ENCODE measurements at places on chromosomes 6 and 20.

GRCh38 chr20:18916886-18917750 lies 103.5 kb downstream of the SCP2D1 start:
- no peak for DNase-seq

DNA sequence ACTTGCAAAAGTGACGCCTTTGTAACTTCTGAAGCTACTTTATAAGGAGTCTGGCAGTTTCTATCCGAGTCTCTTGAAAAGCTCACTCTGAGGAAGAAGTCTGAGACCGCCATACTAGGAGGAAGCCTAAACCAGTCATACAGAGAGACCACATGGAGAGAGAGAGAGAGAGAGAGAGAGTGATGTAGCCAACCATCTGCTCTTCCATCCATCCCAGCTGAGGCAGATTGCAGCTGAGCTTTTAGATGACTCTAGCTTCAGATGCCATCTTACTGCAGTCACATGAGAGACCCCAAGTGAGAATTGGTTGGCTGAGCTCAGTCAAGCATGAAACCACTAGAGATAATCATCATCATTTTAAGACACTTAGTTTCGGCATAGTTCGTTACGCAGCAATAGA lies 15.0 kb upstream of the DTNBP1 start:
- no peak for DNase-seq

GRCh38 chr6:91626911-91627310 lies 1040.0 kb upstream of the MAP3K7 start:
- DNase-seq, result no peak

- no peak for DNase-seq
Measured at GRCh38 chr6:11718031-11718430, 60.6 kb downstream of the ADTRP start.

GRCh38 chr6:137820952-137821351 lies 46.1 kb upstream of the TNFAIP3 start:
- DNase-seq, result no peak

DNA sequence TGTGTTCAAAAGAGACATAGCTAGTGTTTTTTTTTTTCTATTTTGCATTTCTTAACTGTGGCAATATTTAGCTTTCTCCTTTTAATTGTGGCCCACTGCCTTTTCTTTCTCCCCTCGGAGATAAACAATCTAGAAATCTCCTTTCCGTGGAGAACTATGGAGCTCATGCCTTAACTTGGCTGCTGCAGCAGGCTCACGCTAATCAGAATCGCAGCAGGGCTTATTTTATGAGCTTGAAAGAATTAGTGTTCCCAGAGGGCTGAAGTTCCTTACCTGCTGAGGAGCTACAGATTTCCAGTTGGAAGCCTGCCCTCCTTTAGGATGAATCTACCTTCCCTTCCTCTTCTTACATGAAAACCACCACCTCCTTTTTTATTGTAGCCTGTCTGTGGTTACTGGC lies 35.6 kb downstream of the CTNNBL1 start:
- DNase-seq, result no peak

DNA sequence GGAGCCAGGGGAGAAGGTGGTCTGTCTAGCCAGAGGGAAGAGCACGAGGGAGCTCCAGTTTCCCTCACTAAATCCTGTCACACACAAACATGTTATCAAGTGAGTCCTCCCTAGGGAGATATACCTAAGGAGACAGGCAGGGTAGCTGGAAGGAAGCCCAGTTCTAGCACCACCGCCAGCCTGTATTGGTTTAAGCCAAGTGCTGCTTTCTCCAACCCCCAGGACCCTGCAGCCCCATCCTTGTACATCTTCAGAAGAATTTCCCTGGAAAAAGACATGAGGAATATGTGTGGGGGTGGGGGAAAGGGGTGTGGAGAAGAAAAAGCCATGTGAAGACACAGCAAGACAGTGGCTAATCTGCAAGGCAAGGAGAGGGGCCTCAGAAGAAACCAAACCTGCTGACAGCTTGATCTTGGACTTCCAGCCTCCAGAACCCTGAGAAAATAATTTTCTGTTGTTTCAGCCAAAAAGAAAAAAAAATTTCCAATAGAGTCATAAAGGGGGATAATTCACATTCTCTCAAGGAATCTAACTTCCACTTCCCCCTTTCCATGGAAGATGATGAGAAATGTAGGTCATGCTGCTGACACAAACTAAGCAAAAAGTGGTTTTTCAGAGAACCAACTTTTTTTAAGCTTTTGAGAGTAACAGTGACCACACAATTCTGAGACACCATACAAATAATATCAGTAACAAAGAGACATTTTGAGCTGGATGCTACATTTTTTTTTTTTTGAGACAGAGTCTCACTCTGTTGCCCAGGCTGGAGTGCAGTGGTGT lies 103.2 kb upstream of the PRDM1 start:
- DNase-seq, result no peak

DNA sequence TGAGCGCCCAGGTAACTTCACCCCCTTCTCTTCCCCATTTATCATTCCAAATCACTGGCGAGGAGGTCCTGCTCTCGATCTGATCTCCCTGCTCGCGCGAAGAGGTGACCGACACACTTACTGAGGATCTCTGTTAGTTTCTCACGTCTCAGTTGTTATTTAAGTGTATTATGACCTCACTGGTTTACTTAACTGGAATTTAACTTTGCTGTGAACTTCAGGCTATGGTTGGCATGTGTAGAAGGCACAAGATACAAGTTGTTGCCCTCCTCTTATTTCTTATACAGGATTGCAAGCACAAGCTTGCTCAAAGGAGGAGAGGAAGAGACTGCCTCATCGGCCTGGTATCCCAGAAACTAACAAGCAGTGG lies 1.2 kb downstream of the RNF217 start:
- no peak for DNase-seq

DNA sequence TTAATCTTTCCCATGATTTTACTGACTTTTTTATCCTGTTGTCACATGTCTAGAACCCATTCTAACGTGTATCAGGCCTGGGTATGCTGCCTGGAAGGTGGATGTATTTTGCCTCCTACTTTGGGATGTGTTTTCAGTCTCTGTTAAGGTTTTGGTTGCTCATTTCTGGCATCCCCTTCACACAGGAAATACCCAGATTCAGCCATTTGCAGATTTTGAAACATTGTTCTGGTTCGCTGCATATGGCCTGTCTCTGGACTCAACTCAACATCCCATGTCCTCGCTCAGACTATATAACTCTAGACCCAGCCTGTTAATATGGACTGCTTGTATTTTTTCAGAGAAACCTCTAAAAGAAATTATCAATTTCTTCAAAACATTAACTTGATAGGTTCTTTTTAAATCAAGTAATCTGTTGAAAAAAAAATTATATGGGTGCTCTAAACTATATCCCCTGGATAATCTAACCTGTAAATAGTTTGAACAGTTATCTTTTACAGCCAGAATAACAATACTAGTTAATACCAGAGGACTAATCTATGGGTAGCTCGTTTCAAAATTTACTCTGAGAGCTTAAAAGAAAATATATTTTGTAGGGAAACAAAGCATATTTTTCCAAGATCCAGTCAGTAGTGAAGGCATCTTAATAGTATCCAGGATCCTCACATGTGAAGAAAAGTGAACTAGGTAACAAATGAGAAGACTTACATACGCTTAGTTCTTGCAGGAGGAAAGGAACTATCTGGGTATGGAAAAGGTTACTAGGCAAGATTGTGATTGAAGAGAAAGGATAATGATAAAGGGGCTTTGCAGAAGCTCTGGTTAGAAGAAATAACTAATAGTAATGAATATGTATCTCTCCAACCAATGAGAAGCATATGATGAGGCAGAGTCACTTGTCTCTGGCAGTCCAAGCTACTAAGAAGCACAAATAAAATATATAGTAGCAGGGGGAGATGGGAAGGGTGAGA lies 23.4 kb upstream of the HLA-DQB1 start:
- no peak for DNase-seq

DNA sequence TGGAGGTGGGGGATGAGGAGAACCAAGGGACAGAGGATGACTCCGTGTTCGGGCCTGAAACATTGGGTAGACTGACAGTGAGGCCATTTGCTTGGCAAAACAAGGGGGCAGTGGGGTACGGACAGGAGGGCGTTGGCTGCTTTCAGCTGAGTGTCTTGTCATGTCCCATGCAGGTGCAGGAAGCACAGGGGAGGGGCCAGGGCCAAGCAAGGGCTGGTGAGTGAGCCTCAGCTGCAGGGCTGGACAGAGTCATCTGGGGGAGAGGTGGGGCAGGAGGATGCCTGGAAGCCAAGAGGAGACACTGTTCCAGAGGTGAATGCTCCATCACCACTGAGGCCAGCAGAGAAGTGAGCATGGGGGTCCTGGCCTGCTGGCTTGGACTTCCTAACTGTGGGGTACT lies 78.4 kb downstream of the ERMARD start:
- DNase-seq, result no peak

DNA sequence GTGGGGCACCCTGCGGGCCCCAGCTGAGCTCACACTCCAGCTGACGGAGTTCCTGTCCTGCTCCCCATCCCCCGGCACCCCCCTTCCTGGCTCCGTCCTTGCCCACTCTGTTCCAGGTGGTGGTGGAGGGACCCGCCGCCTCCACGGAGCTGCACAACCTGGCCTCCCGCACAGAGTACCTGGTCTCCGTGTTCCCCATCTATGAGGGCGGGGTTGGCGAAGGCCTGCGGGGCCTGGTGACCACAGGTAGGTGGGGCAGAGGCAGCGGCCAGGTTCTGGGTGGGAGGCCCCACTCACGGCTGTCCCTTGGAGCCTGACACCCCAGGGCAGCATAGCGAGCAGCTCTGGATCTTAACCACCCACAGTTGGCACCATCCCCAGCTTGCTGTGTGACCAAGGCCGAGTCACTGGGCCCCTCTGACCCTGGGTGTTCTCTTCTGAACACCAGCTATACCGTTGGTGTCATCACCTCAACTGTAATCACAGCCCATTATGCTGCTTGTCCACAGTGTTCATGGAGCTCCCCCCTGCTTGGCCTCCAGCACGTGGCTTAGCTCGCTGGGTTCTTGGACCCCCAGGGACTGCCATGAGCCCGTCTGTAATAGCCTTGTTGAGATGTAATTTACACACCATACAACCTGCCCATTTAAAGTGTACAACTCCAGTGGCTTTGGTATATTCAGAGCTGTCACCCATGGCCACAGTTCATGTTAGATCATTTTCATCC lies 17.4 kb downstream of the COL20A1 start:
- no peak for DNase-seq

GRCh38 chr6:124984668-124985338 lies 22.6 kb downstream of the RNF217 start:
- DNase-seq, result no peak

DNA sequence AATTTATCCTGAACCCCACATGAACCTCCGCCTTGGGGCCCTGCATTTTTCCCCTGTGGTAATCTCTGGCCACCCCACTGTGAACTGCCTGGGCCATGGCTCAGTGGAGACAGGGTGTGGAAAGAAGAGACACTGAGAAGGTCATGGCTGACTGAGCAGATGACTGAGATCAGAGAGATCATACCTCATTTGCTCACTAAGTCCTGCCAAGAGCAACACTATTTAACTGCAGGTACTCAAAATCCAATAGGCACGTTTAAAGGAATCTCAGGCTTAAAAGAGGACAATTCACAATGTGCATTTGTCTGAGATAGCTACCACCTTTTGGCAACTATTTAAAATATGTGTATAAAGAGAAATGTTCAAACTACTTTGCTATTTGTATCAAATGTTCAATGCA lies 305.0 kb downstream of the GMDS start:
- peak; percentile 9 for DNase-seq

- DNase-seq, result no peak
Measured at GRCh38 chr6:107237992-107238660, 122.8 kb upstream of the BEND3 start.

- no peak for DNase-seq
Measured at GRCh38 chr6:170027647-170028043, 263.2 kb downstream of the DLL1 start.

GRCh38 chr6:42963855-42964605 lies 3.5 kb downstream of the GNMT start:
- DNase-seq, result no peak

- DNase-seq, result no peak
Measured at GRCh38 chr6:123841067-123841896, 37.6 kb downstream of the NKAIN2 start.

DNA sequence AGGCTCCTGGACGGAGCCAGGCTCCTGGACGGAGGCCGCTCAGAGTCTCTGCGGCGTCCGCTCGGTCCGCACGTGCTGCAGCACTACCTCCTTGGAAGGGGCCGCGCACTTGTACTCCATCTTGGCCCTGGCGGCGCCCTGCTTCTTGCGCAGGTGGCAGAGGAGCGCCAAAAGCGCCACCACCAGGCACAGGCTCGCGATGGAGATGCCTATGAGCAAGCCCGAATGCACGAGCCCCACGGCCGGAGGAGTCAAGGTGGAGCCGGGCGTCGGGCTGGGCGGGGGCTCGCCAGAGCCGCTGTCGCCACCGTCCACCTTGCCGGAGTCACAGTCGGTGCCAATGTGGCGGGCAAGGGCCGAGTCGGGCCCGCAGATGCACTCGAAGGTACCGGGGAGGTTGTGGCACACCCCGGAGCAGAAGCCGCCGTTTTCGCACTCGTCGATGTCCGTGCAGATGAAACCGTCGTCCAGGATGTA lies 1.7 kb downstream of the THBD start:
- no peak for DNase-seq

DNA sequence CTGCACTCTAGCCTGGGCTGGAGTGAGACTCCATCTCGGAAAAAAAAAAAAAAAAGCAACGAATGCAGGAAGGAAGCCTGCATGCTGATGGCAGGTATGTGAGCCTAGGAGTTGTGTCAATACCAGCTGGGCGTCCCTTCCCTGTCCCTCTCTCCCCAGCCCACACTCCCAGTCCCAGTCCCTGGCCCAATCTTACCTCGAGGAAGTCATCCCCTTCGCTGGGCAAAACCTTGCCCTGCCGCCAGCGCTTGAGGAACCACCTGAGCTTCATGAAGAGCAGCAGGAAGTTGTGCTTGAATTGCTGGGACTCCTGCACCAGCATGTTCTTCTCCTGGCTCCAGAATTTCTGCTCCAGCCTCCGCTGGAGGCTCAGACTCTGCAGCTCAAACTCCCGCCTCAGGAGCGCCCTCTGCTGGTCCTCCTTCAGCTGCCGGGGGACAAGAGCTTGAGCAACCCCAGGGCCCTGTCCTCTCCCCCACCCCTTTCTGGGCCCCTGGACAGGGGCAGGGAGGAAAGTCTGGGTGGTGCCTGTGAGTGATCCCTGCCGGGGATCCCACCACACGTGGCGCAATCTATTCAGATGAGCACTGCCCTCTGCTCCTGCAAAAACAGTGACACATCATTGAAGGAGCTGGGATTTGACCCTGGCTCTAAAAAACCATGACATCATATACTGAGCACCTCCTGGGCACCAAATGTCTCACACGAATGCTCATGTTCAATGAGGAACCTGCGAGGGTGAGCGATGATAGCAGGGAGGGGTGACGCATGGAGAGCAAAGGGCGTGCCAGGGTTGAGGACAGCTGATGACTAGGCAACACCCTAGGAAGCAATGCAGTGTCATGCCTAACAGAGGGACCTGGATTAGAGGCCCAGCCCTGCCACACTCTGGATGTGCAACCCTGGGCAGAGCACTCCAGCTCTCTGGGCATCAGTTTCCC lies 35.0 kb upstream of the DSN1 start:
- DNase-seq, result peak; percentile 68

DNA sequence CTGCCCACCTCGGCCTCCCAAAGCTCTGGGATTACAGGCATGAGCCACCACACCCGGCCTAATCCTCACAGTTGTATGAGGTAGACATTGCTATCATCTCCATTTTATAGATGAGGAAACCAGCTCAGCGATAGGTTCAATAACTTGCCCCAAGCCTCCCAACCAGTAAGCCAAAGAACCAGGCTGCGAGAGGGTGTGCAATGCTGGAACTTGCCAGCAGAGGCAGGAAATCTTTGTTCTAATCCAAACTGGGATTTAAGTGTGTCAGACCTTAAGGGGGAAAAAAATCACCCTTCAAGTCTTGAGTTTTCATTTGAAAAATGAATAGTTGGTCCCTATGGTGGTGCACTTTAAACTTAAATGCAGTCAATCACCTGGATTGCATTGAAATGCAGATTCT lies 20.1 kb upstream of the RNGTT start:
- no peak for DNase-seq
